ENCODE measurements at places on chromosomes 7 and 10.
A peak's percentile ranks its signal among the peaks of the same experiment; 100 is the strongest.

DNA sequence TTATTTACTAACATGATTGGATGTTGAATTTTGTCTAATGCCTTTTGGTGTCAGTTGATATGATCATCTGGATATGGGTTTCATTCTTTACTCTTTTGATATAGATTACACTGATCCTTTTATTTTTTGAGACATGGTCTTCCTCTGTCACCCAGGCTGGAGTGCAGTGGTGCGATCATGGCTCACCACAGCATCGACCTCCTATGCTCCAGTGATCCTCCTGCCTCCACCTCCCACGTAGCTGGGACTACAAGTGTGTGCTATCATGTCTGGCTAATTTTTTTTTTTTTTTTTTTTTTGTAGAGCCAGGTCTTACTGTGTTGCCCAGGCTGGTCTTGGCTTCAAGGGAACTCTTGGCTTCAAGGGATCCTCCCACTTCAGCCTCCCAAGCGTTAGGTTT is 27.1 kb downstream of the BMS1 start:
- DNase-seq, result no peak

DNA sequence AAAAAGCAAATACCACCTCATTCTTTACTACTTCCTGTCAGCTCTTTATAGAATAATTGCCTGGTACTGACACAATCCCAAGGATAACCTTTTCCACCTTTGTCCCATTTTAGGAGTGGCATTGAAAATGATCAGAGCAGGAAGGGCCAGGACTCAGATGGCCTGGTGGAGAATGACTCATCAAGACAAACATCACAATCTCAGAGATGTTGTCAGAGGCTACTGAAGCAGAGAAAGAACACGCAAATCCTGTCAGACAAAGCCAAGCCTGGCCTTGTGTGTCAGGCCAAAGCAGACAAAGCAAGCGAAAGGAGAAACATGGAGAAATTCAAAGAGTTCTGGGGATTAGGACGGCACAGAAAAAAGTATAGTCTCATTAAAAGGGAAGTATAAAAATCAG is 40.9 kb downstream of the NSUN6 start:
- peak; percentile 60 for DNase-seq

- no peak for DNase-seq
Measured at GRCh38 chr7:49643321-49643720, 130.1 kb upstream of the VWC2 start.

DNA sequence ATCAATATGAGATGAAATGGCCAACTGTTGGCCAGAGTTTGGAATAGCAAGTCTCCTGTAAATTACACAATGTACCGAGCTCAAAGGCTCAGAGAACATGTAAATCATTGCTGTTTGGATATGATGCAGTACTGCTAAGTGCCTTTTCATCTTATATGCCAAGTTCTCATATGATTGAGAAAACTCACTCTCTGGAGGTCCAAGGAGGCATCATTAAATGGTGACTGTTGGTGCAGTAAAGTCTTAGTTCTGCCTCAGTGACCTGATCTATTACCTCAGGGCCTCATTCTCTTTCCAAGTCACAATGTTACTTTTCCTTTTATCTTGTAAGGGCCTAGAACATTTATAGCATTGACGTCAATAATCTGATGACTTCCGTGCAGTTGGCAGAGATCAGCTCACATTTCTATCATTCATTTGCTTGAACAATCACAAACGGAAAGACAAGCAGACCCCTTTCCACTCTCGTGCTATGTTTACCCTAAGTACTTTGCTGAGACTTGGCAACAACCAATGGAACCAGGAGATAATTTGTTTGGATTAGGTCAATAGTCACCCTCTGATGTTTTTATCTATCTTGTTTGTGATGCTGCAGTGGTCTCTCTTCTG is 32.6 kb upstream of the PDK4 start:
- DNase-seq, result no peak

- no peak for DNase-seq
Measured at GRCh38 chr10:125534515-125534914, 148.4 kb downstream of the TEX36 start.

GRCh38 chr7:141701489-141702046 is 398 bp downstream of the DENND11 start:
- peak; percentile 18 for DNase-seq

DNA sequence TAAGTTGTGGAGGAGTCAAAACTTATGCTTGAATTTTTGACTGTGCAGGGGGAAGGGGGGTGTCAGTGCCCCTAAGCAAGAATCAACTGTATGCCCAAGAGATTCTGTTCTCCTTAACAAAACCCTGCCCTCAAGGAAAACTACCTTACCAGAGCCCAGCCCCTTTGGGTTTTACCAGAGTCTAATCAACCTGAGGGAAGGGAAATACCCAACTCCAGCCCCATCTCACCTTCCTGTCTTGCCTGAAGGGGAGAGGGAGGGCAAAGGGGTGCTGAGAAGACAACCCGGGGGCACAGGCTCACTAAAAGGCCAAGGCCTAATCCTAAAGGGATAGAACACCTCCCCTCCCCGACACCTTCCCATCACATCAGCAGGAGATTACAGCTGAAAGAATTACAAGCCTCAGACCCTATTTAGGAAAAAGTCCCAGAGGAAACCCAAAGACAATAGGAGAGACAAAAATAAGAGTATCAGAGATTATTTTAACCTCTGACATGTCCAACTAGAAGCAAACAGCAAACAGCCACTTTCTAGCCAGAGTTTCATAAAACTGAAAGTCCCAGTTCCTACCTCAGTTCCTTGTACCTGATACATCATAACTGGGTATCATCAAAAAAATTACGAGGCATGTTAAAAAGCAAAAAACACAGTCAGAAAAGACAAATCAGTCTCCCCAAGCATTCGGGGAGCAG is 26.8 kb upstream of the C7orf33 start:
- DNase-seq, result no peak

DNA sequence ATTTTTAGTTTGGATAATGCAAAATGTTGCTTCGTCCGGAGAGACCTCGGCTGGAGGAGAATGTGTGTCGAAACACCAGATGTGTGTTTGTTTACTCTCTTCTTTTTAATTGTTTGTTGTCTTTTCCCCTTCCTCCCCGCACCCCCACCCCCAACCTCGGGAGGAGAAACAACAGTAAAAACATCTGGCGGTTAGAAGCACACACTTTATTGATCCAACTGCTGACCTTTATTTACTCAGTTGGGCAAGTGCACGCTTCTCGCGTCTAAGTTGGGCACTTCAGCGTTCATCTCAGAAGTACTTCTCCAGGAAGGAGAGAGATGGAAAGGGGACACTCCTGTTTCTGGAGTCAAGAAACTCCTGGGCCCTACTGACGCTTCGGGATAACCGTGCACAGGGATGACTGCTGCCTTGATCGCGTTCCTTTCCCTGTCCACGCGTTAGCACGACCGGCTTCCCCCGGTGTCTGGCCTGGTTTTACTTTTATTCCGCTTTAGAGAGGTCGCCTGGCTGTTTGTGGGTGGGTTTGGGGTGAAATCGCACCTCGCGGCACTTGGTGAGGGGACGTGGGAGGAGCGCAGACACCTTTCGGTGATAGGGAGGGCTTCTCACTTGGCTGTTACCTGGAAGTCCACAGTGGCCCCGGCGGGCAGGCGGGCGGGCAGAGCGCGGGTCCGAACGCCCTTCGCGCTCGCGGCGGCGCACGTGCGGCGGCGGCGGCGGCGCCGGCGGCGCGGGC is 168.3 kb upstream of the PPP1R3A start:
- peak; percentile 10 for DNase-seq

DNA sequence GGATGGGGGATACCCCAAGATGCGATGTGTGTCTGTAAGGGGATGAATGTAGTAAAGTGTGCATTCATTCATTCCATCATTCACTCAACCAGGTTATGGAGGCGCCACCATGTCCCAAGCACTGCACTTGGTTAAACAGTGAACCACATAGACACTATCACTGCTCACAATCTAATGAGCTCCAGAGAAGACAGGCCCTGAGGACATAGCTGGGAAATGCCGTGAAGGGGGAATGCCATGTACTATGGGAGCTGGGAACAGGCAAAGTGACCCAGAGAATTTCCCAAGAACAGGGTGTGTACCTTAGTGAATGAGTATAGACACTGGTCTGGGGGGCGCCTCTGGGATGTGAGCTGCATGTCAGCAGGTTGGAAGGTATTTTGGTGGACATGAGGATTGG is 44.5 kb upstream of the LBX1 start:
- no peak for DNase-seq

- DNase-seq, result peak; percentile 74
Measured at GRCh38 chr10:89029785-89030437, 39.3 kb downstream of the FAS start.

GRCh38 chr10:130361351-130362105 is 225.3 kb downstream of the GLRX3 start:
- DNase-seq, result no peak

DNA sequence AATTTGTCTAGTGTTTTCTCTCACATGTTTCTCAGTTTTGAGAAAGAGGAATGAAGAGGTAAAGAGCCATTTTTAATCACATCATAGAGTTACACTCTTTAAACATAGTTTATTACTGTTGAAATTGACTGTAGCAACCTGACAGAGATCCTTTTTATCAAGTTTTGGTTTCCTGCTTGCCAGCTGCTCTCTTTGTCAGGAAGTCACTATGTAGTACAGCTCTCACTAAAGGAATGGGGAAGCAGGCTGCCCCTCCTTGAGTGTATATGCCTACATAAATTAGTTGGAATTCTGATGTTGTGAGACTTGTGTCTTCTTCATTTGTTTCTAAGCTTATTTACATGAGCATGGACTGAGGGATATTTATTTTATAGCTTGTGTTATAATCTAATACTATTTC is 1274.0 kb upstream of the CELF2 start:
- no peak for DNase-seq

DNA sequence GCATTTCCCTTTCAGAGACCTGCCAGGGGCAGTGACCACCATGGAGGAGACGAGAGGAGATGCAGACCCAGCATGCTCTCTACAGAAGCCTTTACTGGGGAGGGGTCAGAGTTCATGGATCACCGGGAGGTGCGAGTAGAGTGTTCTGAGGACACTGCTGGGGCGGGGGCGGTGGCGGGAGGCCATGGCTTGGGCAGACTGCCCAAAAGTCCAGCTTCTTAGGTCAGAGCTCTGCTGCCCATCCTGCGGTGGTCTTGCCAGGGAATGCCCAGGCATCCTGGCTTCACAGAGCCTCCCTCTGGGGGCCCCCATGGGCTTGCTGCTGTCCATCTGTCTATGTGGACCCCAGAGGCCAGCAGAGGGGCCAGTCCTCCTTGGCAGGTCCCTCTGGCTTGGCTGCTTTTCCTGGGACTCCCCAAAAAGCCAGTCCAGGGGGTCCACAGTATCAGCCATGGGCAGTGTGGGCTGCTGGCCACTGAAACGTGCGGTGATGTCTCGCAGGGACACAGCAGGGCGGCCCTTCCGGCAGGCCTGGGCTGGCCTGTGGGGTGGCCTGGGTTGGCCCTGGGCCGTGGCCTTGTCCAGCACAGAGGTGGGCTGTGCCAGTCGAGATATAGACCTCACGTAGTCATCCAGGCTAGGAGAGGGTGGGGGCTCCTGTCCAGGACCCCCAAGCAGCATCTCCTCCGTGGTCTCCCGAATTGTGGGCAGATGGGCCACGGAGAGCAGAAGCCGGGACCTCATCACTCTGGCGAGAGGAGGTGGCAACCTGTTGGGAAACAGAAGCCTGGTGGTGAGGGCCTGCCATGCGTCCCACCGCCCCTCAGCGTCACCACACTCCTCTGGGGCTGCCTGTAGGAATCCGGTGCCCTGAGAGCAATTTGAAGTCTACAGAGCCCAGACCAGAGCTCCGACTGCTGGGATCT is 1.1 kb downstream of the DEPP1 start:
- no peak for DNase-seq

DNA sequence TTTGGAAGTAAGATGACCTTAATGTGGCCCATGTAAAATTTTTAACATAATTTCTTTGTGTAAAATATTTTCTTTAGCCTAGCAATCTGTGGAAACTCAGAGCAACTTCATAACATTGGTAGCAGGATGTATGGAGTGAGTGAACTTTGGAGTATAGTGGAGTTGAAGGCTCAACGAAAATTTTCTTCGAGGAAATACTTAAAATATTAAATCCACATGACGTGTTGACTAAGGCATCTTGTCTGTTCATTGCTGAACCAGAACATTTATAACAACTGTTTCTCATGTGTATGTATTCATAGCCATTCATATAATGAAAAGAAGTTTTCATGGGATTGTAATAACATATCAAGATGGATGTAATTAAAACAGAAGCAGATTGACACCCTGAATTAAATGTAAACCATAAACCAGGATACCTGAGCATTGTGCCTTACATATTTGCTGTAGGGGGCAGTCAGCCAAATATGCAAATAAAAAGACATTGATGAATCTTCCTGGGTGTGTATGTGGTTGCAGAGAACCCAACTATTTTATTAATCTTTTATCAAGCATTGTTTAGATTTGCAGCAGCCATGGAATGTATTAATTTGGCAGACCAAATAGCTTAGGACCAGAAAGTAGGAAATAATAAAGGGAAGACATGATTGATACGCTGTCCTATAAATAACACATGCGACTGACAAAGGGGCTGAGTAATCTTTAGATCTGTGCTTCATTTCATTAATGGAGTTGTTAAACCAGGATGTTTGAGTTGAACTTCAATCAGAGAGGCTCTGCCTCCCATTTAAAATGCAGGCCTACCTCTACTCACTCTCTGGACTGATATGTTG is 11.5 kb downstream of the AUTS2 start:
- DNase-seq, result no peak

DNA sequence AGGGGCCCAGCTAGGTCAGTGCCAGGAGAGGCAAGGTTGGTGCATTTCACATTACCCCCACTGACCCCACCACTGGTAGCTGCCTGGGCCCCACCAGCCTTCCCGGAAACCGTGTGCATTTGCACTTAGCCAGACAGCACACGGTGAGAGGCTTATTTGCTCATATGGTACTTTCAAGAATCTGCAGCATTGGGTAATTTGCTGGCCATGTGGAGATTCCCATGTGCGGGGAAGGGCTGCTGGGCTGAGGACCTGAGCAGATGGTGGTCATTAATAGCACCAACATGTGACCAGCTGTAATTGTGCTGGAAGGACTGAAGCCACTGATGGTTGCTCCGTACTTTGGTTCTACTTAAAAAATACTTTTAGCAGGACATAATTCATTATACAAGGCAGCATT is 323.8 kb downstream of the DPP6 start:
- no peak for DNase-seq
